Fibroblast of skin of back (primary cell): ENCODE measurements at places on chromosomes 1 and 21.

- DNase-seq: no peak
Observed at GRCh38 chr1:2650967-2651645, 18.3 kb upstream of the MMEL1 start.

DNA sequence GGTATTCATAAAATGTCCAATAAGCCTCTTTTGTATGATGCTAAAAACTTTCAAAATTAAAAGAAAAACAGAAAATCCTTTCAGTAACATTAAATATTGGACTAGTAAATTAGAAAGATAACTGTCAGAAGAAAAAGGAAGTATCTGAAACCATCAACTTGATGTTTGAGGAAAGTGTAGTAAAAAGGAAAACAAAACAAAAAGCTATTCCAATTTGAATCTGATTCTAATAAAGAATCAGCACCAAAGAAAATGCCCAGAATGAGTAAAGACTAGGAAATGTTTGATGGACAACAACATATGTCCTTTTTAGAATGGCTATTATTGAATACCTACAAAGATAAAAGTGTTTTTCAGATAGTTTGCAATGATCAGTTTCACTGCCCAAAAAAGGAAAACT, 79.9 kb upstream of the RBM34 start:
- no peak for DNase-seq

- no peak for DNase-seq
Observed at GRCh38 chr1:67578397-67579020, 106.5 kb upstream of the GADD45A start.

GRCh38 chr1:20666804-20667203, 5.6 kb upstream of the DDOST start:
- peak; percentile 38 for DNase-seq
